ENCODE measurements at places on chromosomes 16 and 17. TPM values are rescaled to one million over a fixed set of nuclear protein-coding genes. Genes with fewer than 3 reads are reported as not detected.

- no peak for DNase-seq
Observed at GRCh38 chr17:8685381-8685780, 54.9 kb upstream of the MYH10 start.

DNA sequence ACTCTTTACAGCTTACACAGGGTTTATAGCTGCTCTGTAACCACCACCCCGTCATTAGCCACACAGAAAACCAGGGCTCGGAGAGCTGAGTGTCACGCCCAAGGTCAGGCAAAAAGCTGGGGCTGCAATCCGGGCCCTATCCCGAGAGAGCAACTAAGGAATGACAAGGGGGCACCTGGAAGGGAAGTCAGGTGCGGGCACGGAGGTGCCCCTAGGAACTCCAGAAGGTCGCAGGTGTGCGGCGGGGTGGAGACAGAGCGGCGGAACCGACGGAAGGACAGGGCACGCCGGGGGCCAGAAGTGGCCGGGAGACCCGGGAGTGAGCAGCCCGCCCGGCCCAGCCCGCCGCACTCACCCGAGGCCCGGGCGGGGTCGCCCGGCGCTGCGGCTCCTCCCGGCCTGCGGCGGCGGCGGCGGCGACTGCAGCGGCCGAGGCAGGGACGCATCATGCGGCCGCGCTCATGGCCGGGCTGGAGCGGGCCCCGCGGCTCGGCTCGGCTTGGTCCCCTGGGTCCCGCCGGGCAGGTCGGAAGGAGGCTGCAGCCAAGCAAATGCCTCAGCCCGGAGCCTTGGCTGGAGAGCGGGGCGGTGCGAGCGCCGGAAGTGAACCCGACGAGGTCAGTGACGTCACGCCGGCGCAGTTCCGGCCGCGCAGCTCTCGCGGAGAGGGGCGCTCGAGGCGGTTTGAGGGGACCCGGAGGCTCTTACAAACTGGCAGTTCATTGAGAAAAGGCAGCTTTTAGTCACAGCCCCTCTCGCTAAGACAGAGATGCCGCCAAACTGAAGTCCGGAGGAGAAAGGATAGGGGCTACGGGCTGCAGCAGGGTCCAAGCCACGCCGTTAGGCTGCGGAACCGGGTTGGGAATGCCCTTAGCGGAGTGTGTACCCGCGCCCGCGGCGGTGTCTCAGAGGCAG lies at the start of gene ZDHHC7:
Gene ZDHHC7, minus strand, starts transcription at position 605 of the 915 bp plus-strand sequence. CDS start 20,917 bp downstream, outside the sequence.
- no peak for DNase-seq

DNA sequence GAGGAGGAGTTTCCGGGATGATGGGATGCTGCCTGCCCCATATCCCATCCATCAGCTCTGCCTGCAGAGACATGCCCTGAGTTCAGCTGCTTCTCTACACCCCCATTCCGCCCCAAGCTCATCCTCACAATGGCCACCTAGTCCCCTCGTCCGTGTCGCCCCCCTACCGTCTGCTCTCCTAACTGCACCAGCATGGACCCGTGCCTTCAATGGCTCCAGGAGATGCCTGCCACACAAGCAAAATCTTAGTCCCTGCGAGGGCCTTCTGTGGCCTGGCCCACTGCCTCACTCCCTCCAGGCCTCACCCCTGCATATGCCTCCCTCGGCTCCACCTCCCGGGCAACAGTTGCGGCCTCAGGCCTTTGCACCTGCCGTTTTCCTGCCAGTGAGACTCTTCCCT lies 1.8 kb upstream of the TELO2 start:
- DNase-seq: no peak

- DNase-seq: no peak
Observed at GRCh38 chr16:15616475-15617165, 26.3 kb downstream of the MARF1 start.

GRCh38 chr17:8162233-8162996 lies at the start of gene VAMP2:
TSS of gene VAMP2 (minus strand) at chr17:8162948. CDS start at chr17:8162879, 69 bp downstream.
- no peak for DNase-seq

GRCh38 chr17:27746881-27747280 lies 53.4 kb downstream of the NOS2 start:
- peak; percentile 70 for DNase-seq

DNA sequence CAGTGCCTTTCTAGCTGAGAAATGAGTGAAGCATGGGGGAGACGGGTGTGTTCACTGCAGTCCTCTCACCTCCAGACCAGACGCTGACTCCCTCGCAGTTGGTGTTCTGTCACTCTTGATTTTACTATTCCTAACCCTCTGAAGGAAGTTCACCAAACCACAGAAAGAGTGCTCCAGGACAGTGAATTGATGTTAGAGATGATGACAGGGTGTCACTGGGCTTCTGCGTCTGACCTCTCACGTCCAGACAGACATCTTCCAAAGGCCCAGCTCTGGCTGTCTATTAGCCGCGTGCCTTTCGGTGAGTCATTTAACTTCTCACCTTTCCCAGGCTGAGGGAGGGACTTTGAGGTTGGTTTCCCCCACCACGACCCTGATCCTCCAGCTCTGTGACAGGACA lies 8.2 kb downstream of the CRAMP1 start:
- no peak for DNase-seq

- DNase-seq: no peak
Observed at GRCh38 chr17:48738803-48739526, 10.4 kb upstream of the HOXB13 start.

DNA sequence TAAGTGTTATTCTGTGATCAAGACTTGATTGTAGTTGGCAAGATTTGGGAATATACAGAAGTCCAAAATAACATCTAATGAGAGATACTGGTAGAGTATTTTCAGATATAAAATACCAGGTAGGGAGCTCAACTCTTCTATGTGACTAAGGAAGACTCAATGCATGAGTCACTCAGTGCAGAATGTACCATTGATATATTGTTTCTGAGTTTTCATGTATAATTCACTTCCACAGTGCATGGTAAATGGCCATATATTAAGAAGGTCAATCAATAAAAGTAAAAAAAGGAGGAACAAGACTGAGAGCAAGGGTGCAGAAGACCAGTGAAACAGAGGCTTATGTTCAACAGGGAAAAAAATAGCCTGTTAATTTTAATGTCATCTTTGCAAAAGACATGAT lies 1387.9 kb downstream of the CDH8 start:
- no peak for DNase-seq

GRCh38 chr16:68848786-68849185 lies 5.5 kb downstream of the TANGO6 start:
- DNase-seq: no peak

GRCh38 chr17:80104321-80104955 lies 3.1 kb downstream of the GAA start:
- no peak for DNase-seq

- no peak for DNase-seq
Observed at GRCh38 chr17:39170109-39170508, 4.1 kb upstream of the ARL5C start.

SOX9 gene
- 1.4 TPM for total RNA-seq

CD19 gene
- total RNA-seq: 0.66 TPM

SNTB2 gene
- 70.4 TPM for total RNA-seq

PLCD3 gene
- 49.4 TPM for total RNA-seq

SOX15 gene
- total RNA-seq: 2.9 TPM

CMTM2 gene
- not detected for total RNA-seq

PDIA2 gene
- 1.0 TPM for total RNA-seq

All from esophagus muscularis mucosa (tissue), 4 donors.